HFFc6 (cell line): ENCODE measurements at places on chromosomes 2 and 18. TPM values are rescaled to one million over a fixed set of nuclear protein-coding genes. Genes with fewer than 3 reads are reported as not detected.

GRCh38 chr2:99842451-99842850 lies 299.9 kb downstream of the AFF3 start:
- H3K36me3 ChIP-seq = no peaks in the 10 kb centered on the region
- H3K4me3 ChIP-seq = no peak overlapping the region
- peaks cover 19% of the 10 kb centered on the region for H3K4me1 ChIP-seq
- DNase-seq = no peak

DNA sequence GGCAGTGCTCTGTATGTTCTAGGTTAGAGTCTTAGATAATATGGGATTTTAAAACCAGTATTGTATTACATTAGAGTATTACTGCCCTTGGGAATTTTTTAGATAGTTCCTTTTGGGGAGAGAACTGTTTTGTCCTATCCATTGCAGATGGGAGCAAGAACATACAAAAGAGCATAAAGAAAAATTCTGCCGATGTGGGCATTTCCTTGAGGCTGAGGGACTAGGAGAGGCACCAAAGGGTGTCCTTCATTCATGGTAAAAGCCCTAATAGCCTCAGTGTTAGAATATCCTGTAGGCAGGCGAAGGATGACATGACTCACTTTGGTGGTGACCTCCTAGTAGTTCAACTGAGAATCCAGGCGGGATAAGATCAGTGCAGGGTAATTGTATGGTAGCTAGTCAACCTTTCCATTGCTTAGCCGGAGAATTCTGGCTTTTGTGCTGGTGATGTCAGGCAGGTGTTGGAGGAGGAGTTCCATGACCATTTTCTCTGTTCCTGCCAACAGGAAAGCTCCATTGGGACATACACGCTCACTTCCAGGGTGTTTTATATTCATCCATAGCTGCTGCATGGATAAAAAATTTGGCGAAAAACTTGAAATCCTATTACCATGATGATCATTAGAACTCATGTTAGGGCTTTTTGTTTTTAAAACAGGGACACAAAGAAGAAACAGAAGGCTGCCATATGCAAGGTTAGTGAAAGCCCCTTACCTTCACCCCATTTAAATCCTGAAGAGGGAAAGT lies 28.1 kb downstream of the EPAS1 start:
- H3K4me3 ChIP-seq = no peak overlapping the region; the same call in 1 of the 2 replicates
- peaks cover 83% of the 10 kb centered on the region for H3K4me1 ChIP-seq
- peak overlapping the region; percentile 88 for H3K27ac ChIP-seq
- no peaks in the 10 kb centered on the region; the same call in 1 of the 2 replicates for H3K36me3 ChIP-seq
- DNase-seq = peak; percentile 83
- H3K27me3 ChIP-seq = peaks cover 2% of the 10 kb centered on the region

DNA sequence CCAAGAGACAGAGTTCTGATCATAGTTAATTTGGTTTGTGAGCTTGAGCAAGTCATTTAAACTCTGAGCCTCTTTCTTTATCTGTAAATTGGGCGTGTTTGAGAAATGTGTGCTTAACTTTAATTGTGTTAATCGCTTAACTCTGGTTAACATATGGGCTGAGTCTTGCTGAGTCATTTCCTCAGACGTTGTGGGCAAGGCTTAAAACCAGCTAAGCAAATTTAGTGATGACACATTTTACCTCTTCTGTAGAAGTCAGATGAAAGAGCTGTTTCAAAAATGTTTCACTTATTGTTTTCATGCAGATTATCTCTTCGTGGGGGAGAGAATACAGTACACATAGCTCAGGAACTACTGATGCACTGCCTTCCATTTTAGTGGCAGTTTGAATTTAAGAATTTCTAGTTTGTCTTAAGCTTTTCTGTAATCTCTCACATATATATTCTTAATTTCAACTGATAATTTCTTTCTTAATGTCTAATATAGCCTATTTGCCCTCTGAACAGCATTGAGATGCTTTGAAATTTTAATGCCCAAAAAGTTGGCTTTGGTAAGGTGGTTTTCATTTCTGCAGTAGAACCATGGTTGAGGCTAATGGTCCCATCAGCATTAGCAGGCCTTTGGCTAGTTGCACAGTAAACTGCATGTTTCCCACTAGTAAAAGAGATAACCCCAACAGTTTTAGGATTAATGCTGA lies 34.9 kb downstream of the RAB10 start:
- peaks cover 59% of the 10 kb centered on the region for H3K4me1 ChIP-seq
- H3K4me3 ChIP-seq = peak overlapping the region; percentile 67
- H3K27ac ChIP-seq = peak overlapping the region; percentile 91

CCDC74B gene
- 3.7 and 5.1 TPM in 2 replicates for total RNA-seq

DNA sequence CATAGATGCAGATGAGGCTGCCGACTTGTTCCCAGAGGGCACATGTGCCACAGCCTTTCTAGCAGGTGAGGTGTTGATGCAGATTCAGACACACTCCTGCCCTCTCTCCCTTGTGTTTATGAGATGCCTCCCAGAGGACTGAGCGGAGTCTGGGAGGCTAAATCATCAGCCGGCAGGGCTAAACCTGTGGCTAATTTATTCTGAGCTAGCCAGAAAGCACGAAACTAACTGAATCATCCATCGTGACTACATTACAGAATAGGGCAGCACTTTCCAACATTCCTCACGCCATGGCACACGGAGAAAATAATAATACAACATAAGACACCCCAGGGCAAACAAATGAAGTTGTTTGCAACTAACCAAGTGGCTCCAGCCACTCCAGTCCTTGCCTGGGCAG lies 101.7 kb upstream of the FZD7 start:
- H3K27ac ChIP-seq = peak overlapping the region; percentile 90
- H3K4me1 ChIP-seq = peaks cover 43% of the 10 kb centered on the region
- peak; percentile 78 for DNase-seq
- H3K27me3 ChIP-seq = no peaks in the 10 kb centered on the region; the same call in 1 of the 2 replicates
- H3K4me3 ChIP-seq = peak overlapping the region; percentile 74

DNA sequence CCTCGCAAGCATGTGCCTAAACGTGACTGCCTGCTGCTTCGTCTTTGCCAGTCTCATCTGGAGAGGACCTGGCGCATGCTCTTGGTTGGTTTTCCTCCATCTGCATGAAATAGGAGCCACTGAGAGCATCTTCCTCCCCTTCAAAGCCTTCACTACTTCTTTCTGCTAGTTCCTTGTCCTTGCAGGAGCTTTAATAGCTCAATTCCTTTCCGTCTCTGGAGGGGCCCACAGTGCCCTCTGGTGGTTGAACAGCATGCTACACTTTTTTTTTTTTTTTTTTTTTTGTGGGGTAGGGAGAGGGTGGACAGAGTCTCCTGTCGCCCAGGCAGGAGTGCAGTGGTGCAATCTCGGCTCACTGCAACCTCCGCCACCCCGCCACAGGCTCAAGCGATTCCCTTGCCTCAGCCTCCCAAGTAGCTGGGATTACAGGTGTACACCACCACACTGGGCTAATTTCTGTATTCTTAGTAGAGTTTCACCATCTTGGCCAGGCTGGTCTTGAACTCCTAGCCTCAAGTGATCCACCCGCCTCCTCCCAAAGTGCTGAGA lies 59.6 kb downstream of the SP110 start:
- H3K4me1 ChIP-seq = peaks cover 12% of the 10 kb centered on the region; the same call in 1 of the 2 replicates
- peaks cover 3% of the 10 kb centered on the region; the same call in 1 of the 2 replicates for H3K27me3 ChIP-seq
- peak; percentile 20 for DNase-seq
- no peaks in the 10 kb centered on the region for H3K36me3 ChIP-seq

CAVIN2 gene
- 3.1 to 15.4 TPM (median 3.9 TPM) in 3 replicates for total RNA-seq

DNA sequence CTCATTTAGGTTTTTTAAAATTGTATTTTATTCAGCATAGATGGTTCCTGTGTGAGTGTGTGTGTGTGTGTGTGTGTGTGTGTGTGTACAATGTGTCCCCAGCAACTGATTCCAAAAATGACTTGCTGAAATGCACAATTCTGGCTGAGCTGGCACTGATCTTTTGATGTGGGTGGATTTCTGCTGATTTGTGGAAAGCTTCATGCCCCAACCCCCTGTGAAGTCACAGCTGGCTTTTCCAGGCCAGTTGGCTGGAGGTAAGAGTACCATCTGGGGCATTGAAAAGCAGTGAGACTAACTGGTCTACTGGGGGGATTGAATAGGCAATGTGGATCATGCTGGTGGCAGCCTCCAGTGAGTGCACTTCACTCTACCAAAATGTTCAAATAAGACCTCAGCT lies 187.2 kb downstream of the LRRTM1 start:
- H3K4me3 ChIP-seq = no peak overlapping the region
- peaks cover 1% of the 10 kb centered on the region for H3K27me3 ChIP-seq
- no peak overlapping the region for H3K27ac ChIP-seq
- no peaks in the 10 kb centered on the region for H3K36me3 ChIP-seq
- DNase-seq = no peak
- peaks cover 8% of the 10 kb centered on the region for H3K4me1 ChIP-seq

PARD3B gene
- 17.2 to 21.2 TPM (median 19.9 TPM) in 3 replicates for total RNA-seq

- H3K27ac ChIP-seq = no peak overlapping the region
- H3K36me3 ChIP-seq = no peaks in the 10 kb centered on the region
- no peaks in the 10 kb centered on the region for H3K4me1 ChIP-seq
These were observed 601.9 kb upstream of the REG3G start for GRCh38 chr2:78423631-78424030.

DNA sequence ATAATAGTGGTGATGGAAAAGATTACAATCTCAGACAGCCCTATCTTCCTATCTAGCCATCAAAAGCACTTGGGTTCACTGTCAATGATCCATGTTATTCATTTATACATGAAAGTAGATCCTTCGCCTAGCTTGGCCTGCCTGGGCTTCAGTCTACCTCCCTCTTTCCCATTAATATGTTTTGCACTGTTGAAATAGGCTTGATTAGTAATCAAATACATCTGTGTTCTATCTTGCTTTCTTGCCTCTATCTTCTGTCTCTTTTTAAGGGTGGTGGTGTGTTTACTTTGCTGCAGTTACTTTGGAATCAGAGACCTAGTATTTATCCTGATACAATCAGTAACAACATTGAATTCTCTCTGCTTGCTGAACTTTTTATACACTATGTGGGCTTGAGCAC lies 521.2 kb downstream of the TNS1 start:
- H3K36me3 ChIP-seq = no peaks in the 10 kb centered on the region
- H3K27ac ChIP-seq = no peak overlapping the region
- no peak overlapping the region for H3K4me3 ChIP-seq
- no peak for DNase-seq
- H3K27me3 ChIP-seq = peaks cover 3% of the 10 kb centered on the region
- H3K4me1 ChIP-seq = peaks cover 8% of the 10 kb centered on the region; the same call in 1 of the 2 replicates

PSD4 gene
- total RNA-seq = 1.1 to 1.5 TPM (median 1.5 TPM) in 3 replicates

- peak overlapping the region; percentile 24; the same call in 1 of the 2 replicates for H3K27ac ChIP-seq
- no peaks in the 10 kb centered on the region; the same call in 1 of the 2 replicates for H3K27me3 ChIP-seq
- peaks cover 25% of the 10 kb centered on the region for H3K36me3 ChIP-seq
- H3K4me3 ChIP-seq = no peak overlapping the region
- peaks cover 47% of the 10 kb centered on the region for H3K4me1 ChIP-seq
These were observed 134.8 kb downstream of the SLC8A1 start for GRCh38 chr2:40317046-40317445.

- peaks cover 13% of the 10 kb centered on the region for H3K36me3 ChIP-seq
- no peak overlapping the region for H3K4me3 ChIP-seq
- H3K4me1 ChIP-seq = no peaks in the 10 kb centered on the region
- no peak for DNase-seq
These were observed 310.7 kb upstream of the MYT1L start for GRCh38 chr2:2641541-2642410.

GRCh38 chr2:64825831-64826491 lies 163.2 kb upstream of the SLC1A4 start:
- no peaks in the 10 kb centered on the region for H3K27me3 ChIP-seq
- H3K27ac ChIP-seq = no peak overlapping the region
- peaks cover 24% of the 10 kb centered on the region for H3K4me1 ChIP-seq
- no peaks in the 10 kb centered on the region for H3K36me3 ChIP-seq

- no peak overlapping the region for H3K27ac ChIP-seq
- peaks cover 6% of the 10 kb centered on the region for H3K27me3 ChIP-seq
- no peaks in the 10 kb centered on the region for H3K36me3 ChIP-seq
- H3K4me1 ChIP-seq = no peaks in the 10 kb centered on the region
- no peak for DNase-seq
- H3K4me3 ChIP-seq = no peak overlapping the region
These were observed 20.4 kb upstream of the PTMA start for GRCh38 chr2:231687961-231688360.

NETO1 gene
- not detected in 3 replicates for total RNA-seq

GRCh38 chr18:79121746-79122474 lies 52.7 kb downstream of the ATP9B start:
- H3K27me3 ChIP-seq = no peaks in the 10 kb centered on the region
- DNase-seq = no peak
- H3K36me3 ChIP-seq = peaks cover 6% of the 10 kb centered on the region; the same call in 1 of the 2 replicates
- H3K27ac ChIP-seq = no peak overlapping the region
- no peak overlapping the region for H3K4me3 ChIP-seq

ALKAL2 gene
- total RNA-seq = not detected in 3 replicates

DNA sequence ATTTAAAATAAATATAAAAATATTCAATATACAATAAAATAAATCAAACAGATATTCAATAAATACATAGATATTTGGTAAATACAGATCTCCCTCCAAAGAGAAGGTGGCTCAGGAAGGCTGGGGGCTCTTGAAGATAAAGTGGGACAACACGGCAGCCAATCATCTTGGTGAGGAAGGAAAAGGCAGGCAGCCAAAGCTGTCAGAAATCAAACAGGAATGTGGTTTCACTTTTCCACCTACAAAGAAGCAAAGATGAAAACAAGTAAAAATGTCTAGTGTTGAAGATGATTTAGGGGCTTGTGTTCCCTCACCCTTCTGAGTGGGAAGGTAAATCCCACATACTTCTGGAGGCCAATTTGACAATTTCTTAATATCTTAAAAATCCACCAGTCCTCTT lies 85.7 kb downstream of the B3GNT2 start:
- no peak for DNase-seq
- H3K4me3 ChIP-seq = no peak overlapping the region
- no peaks in the 10 kb centered on the region for H3K4me1 ChIP-seq
- peaks cover 10% of the 10 kb centered on the region for H3K27me3 ChIP-seq
- no peak overlapping the region for H3K27ac ChIP-seq
- H3K36me3 ChIP-seq = peaks cover 21% of the 10 kb centered on the region

DNA sequence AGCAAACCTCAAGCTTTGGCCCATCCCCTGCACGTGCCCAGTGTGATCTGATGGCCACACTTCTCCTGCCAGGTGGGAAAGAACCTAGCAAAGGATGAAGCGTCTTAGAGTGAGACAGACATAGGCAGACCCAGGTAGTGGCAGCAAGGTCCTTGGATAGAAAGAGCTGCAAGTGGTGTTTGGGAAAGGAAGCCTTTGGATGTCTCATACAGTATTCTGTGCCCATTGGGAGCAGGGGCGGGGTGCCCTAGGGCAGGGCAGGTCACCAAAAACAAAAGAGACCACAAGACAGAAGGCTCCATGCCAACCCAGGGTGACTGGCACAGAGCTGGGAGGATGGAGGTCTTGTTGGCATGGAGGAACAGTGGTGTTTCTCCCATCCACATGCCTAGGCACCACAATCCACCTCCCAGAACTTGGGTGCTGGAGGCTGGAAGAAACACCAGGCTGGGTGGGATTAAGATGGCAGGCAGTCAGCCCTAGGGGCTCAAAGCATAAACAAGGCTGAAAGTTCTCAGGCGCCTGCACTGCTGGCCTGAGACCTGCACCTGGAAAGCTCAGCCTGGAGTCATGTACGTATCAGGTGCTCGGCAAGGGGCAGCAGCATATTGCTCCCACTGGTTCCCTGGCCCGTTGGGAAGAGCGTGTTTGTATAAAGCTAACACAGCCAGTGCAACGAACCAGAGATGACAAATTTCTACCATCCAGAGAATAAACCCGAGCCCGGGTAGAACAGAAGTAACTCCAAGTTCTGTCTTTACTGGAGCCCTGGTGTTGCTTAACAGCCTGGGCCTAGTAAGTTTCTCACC lies 52.9 kb downstream of the CRACDL start:
- H3K4me3 ChIP-seq = no peak overlapping the region
- H3K36me3 ChIP-seq = peaks cover 12% of the 10 kb centered on the region
- H3K27ac ChIP-seq = no peak overlapping the region
- H3K27me3 ChIP-seq = peaks cover 25% of the 10 kb centered on the region
- no peaks in the 10 kb centered on the region for H3K4me1 ChIP-seq
